Hypothalamus (tissue), 51 donors: ENCODE measurements at places on chromosomes 3 and 15.

GRCh38 chr15:101052681-101053121 is 133.5 kb downstream of the LRRK1 start:
- DNase-seq: no peak

DNA sequence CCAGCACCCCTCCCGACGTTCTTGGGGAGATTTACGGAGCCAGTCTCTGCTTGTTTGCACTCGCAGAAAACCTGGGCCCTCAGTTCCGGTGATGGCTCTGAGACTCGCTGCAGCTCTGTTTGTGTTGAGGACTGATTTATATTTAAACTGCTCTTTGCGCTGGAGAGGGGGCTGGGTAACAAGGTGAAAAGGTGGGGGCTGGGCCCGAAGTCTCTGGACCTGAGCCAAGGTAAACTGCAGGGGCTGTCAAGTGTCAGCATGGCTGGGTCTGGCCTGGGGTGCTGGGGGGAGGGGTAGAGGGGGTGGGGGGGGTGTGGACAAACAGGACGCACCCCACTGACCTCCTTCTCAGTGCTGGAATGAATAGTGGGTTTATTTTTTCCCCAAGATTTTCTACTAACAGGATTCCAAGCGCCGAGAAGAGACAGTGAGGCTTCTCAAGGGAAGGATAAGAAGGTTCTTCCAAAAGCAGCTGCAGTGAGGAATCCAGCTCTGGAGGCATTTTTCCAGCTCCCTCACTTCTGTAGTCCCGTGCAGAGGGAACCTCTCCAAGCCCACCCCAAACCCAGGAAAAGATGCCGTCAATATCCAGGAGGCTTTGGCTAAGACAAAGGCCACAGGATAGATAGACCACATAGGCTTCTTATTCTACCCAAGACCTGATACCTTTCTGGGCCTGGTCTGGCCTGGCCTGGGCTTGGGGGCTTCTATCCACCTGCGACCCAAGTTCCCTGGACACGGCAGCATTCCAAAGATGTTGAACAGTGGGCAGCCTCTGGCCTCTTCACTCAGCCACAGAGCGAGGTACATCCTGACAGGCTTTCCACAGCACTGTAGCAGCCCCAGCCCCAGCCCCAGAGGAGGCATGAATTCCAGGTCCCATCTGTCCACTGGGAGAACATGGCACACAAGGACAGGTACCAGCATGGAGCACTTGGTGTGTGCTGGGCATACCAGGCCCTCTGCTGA is 938 bp upstream of the SLCO2A1 start:
- no peak for DNase-seq

GRCh38 chr3:185362850-185363661 is at the start of gene MAP3K13:
Gene MAP3K13 (plus strand): TSS chr3:185363136. CDS start chr3:185428582, 65,446 bp downstream.
- peak; percentile 22 for DNase-seq

- DNase-seq: no peak
These were observed 9.5 kb downstream of the ALDH1A2 start for GRCh38 chr15:58056015-58056414.

- DNase-seq: no peak
These were observed at the start of gene LRRC2 for GRCh38 chr3:46566040-46566641. Gene LRRC2 (minus strand): TSS chr3:46566302. CDS start chr3:46551591, 14,711 bp downstream.

DNA sequence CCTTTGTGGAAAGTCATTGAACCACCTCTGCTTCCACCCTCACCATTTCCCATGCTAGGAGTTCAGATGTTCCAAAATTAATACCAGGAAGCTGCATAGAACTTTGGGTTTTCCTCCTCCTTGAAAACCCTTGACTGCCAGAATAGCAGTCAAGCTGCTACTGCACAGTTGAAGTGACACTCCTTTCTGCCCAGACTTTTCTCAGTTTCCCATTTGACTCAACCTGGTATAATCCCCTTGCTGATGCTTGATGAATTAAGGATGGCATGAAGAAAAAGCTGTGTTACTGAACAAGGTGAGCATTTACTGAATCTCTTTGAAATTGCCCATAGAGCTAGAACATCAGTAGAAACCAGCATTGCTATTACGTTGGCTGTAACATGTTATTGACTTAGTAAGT is 286.0 kb downstream of the EDEM1 start:
- DNase-seq: no peak

DNA sequence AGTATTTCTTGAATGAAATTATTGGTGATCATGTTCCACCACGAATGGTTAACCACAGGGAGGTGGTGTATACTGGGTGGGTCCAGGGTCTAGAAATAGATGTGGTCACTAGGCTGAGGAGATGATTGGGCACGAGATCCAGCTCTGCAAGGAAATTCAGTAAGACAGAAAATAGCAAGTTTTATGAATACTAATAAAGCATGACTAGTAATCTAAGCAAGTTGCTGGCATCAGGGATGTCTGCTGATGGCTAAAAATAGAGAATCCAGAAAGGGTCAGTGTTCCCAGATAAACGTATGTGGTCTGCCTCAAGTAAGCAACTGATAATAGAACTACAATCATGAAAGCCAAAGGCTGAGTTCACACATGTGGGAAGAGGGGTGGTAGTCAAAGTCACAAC is 108.3 kb upstream of the FRMD4B start:
- no peak for DNase-seq

GRCh38 chr15:99711625-99712024 is 21.6 kb downstream of the LYSMD4 start:
- DNase-seq: no peak

- DNase-seq: no peak
These were observed 33.9 kb downstream of the GRAMD2A start for GRCh38 chr15:72163719-72164118.

DNA sequence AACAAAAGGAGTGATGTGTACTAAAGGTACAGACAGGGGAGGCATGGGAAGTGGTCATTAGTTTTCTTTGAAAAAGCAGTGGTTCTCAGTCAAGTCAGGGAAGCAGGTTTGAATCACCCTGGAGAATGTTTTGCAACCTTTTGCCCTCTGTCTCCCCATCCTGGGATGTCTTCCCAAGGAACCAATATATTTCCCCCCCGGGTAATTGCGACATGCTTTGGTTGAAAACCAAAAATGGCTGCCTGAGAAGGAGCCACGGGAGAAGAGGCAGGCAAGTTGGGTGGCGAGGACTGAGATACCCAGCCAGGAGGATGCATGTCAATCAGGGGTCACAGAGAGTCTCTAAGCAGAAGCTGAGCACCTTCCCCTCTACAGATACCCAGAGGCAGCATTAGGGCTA is 20.2 kb upstream of the PPP1R2 start:
- DNase-seq: no peak

GRCh38 chr3:139111392-139112229 is 66.9 kb upstream of the PRR23C start:
- DNase-seq: peak; percentile 45

DNA sequence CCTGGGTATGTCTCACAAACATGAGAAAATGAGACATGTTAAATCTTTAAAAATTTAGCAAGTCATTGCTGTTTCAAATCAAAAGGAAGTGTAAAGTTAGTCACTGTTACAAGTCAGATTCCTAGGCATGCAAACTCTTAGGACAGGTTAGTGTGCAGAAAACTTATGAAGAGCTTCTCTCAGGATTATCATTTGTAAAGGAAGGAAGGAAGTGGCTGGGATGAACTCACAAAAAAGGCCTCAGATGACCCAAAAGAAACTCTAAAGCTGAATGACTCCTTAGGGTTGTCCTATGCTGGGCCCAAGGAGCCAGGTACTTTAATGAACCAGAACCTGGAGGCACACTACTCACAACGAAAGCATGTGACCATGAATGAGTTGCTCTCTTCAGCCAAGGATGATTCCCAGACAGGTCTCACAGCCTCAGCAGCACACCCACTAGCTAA is 25.0 kb downstream of the MSL2 start:
- DNase-seq: no peak

DNA sequence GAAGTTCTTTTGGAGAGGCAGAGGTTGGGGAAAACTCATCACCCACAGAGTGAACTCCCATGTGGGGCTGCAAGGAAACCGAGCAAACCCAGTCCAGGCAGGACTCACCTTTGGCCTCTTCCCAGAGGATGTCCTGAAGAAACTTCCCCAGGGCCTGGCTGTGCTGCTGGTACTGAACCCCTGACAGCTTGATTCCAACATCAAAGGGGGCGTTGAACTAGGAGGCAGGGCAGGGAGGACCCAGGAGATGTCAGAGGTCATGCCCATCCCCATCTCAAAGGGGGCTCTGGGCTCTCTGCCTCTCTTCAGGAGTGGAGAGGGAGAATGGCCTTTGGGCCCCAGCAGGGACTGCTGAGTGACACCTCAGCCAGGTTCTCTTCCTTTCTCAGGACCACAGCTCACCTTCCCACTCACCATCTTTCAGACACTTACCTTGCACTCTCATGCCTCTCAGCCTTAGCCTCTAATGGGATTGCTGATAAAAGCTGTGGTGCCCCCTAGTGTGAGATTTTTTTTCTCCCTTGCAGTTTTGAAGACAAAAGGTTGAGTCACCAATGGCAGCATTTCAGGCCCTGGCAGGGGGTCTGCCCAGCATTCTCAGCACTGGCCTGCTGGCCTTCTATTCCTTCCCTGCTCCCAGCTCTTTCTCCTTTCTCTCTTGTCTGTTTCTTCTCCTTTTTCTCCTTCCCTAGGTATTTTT is 6.0 kb downstream of the GHRL start:
- DNase-seq: no peak

- no peak for DNase-seq
These were observed 5.6 kb downstream of the FES start for GRCh38 chr15:90889736-90890456.

DNA sequence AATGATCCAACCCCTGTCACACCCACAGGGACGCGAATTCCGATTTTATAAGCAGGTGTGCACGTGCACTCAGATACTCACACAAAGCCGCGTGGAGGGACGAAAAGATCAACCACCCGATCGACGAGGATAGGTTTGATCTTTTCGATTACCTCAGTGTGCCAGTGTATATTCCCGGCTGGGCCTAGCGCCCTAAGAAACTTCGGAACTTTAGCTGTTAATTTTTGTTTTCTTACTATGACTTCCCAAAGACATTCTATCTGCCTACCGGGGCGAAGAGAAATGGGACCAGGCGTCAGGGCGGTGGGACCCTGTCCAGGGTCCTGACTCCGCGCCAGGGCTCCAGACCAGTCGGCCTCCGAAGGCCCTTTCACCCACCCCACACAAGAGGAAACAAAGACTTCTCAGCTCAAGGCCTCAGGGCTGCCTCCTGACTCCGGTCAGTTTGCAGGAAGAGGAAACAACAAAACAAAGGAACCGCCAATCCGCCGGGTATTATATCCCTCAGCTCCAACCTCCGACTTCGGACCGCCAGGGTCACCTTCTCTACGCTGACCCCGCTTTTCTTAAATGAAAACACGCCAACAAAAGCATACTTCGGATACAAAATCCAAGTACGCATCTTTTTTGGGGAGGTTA is 6.8 kb downstream of the ONECUT1 start:
- no peak for DNase-seq

DNA sequence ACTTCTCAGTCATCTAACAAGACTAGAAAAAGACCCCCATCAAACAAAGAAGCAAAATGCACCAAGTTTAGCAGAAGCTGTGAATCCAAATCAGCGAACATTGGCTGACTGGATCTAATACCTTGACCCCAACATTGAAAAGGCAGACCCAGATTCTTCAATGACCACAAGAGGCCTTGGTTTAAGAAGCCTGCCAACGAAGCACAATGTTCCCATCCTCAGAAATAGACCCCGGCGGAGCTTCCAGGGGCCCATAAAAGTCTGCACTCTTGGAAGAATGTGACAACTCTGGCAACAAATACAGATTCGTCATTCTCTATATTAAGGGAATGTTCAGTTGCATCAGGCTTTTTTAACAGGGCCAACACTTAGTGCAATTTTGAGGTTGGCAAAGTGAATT is 112.8 kb upstream of the BCL6 start:
- DNase-seq: peak; percentile 23

DNA sequence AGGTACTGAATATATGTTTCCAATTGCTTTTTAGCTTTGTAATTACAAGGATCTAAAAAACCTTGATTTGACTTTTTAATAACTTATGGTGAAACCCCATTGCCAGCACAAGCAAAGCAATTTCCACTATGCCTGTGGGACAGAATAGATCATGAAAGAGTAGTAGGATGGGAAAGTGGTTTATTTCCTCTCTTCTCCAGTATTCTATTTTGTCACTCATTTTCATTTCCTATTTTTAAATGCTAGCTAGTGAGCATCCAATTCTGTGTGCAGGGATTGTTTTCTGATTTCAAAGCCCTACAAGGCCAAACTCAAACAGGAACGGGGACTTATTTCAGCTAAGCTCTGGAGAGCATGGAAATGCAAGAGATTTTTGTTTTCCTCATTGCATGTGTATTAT is 132.0 kb upstream of the TGFBR2 start:
- DNase-seq: no peak

DNA sequence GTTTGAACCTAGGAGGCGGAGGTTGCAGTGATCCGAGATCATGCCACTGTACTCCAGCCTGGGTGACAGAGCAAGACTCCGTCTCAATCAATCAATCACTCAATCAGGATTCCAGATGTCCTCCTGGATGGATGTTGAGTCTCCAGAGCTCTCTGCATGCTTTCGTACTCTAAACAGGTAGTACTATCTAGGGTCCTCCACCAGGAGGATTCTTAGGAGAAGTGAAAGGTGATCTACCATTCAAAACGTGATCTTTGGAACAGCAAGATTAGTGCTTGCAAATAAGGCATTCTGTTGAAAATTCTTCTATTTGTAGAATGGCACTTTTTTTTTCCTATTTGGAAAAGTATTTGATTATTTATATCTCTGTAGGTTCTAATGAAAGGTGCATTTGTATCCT is 34.3 kb downstream of the CNOT10 start:
- no peak for DNase-seq

DNA sequence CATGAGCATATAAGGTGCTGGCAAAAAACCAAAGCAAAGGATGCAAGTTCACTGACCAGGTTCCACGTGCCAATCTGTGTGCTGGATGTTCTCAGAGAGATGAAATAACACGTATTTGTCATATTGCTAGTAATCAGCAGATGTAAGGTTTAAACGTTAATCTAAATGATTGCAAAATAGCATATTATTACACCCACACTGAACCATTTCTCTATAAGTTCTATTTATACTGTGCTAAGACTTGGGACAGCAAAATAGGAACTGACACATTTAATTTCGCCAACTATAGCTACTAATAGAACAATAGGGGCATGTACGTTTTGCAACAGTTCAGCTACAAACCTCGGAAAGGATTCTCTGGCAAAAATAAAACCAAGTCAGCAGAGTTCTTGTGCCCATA is 350.3 kb upstream of the ZNF385D start:
- DNase-seq: no peak

GRCh38 chr15:57532731-57533447 is 58.8 kb upstream of the MYZAP start:
- no peak for DNase-seq

- DNase-seq: no peak
These were observed 230.2 kb upstream of the EIF1B start for GRCh38 chr3:40079203-40079846.

- no peak for DNase-seq
These were observed 60.5 kb upstream of the ACTC1 start for GRCh38 chr15:34855893-34856292.

- no peak for DNase-seq
These were observed 214.9 kb upstream of the ARRDC4 start for GRCh38 chr15:97745481-97746071.

GRCh38 chr15:71396536-71397125 is 281.4 kb downstream of the THSD4 start:
- DNase-seq: no peak
